NCI-H1436 (cell line): ENCODE measurements at places on chromosomes 4 and X.

GRCh38 chr4:13918110-13918509 lies 290.6 kb upstream of the BOD1L1 start:
- DNase-seq: no peak

GRCh38 chr4:181766061-181766548 lies 477.1 kb upstream of the TENM3 start:
- DNase-seq: no peak

- DNase-seq: no peak
Measured at GRCh38 chrX:19628011-19628575, 112.8 kb upstream of the MAP3K15 start.

- no peak for DNase-seq
Measured at GRCh38 chrX:41518127-41518840, 71.1 kb downstream of the NYX start.

DNA sequence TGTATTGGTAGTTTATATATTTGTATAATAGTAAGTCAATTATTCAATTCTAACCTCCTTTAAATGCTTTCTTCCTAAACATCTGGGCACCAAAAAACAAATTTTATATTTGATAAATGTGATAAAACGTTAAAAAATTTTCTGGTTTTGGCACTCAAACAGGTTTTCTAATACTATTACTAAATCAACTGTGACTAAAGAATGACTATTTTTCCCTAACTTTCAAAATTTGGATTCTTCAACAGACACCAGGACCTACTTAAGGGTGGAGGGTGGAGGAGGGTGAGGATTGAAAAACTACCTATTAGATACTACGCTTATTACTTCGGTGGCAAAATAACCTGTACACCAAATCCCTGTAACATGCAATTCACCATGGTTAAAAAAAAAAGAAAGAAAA lies 555.5 kb downstream of the IL15 start:
- no peak for DNase-seq

- DNase-seq: no peak
Measured at GRCh38 chr4:11182586-11183355, 245.9 kb downstream of the HS3ST1 start.

GRCh38 chr4:2104556-2105345 lies 45.6 kb downstream of the NAT8L start:
- no peak for DNase-seq

GRCh38 chrX:119236623-119237561 lies 807 bp downstream of the PGRMC1 start:
- DNase-seq: peak; percentile 6

GRCh38 chr4:123113155-123113554 lies 190.8 kb upstream of the NUDT6 start:
- no peak for DNase-seq

DNA sequence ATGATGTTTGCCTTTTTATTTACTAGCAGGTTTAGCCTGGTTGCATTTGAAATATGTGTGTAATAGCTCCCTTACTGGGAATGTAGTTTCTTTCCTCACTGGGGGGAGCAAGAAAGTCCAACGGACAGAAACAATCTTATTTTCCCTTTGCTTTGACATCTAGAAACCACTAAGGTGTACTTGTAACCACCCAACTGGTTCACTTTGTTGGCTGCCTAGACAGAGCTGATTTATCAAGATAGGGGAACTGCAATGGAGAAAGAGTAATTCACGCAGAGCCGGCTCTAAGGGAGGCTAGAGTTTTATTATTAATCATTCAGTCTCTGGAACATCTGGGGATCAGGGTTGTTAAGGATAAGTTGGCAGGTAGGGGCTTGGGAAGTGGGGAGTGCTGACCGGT lies 30.3 kb downstream of the XG start:
- DNase-seq: no peak

- DNase-seq: no peak
Measured at GRCh38 chr4:6298852-6299251, 29.2 kb downstream of the WFS1 start.

DNA sequence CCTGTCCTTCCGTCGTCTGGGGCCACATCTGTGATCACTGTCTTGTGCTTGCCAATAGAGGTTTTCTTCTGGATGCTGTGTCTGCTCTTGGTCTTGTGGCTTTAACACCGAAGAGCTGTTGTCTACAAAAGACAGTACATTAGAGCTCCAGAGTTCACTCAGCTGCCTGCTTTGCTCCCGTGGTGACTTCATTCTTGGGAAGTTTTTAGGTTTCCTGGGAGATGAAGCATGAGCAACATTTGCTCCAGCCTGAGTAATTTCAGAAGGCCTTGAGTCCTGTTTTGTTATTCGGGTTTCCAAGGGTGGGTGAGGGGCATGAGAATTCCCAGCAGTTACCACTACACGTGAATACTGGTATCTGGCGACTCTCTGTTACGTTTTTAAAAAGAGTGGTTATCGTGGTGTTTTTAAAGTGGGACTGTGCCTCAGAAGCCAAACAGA lies 189.2 kb downstream of the SHROOM3 start:
- no peak for DNase-seq

- DNase-seq: no peak
Measured at GRCh38 chr4:117588771-117589170, 445.5 kb upstream of the NDST3 start.

DNA sequence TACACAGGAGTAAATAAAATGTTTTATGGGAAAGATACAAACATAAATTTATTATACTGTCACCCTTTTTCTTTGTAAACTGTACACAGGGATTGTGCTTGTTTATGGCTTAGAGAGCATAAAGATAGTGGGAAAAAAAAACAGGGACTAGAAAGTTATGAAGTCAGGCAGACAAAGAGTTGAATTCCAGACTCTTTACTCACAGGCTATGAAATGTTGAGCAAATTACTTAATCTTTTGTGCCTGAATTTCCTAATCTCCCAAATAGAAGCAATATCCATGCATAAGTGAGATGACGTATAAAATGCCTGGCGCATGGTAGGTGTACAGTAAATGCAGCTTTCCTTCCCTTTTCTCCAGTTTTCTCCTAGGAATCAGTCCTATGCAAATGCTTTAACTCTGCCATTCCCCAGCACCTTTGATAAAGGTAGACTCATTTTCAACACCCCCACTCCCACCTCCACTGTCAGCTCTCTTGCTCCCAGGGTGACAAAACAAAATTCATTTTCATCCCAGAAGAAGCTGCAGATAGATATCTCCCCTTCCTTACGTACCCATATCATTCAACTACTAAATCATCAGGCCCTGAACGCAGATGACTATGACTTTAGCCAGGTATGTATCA lies 44.5 kb upstream of the BTC start:
- DNase-seq: no peak

DNA sequence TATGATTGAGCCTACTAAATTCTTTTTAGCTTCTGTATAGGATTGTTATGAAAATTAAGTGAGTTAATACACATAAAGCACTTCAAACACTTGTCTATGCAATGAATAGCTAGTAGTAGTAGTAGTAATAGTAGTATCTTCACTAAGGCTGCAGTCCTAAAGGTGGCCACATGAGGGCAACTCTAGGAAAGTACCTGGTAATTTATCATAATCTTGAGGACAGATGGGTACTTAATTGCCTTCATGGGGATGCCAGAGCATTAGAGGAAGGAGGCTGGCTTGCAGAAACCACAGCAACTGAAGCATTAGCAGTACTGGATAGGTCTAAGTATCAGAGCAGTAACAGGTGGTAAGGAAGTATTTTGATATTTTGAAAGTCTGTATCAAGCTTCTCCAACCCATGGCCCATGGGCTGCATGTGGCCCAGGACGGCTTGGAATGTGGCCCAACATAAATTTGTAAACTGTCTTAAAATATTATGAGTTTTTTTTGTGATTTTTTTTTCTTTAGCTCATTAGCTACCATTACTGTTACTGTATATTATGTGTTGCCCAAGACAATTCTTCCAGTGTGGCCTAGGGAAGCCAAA lies 17.3 kb downstream of the NIPAL1 start:
- peak; percentile 26 for DNase-seq

- DNase-seq: no peak
Measured at GRCh38 chr4:37689353-37690095, 3.3 kb upstream of the RELL1 start.

- no peak for DNase-seq
Measured at GRCh38 chr4:128338634-128339355, 51.2 kb upstream of the PGRMC2 start.

- DNase-seq: no peak
Measured at GRCh38 chr4:2101346-2102044, 42.4 kb downstream of the NAT8L start.

GRCh38 chr4:92249541-92249940 lies 54.2 kb upstream of the GRID2 start:
- no peak for DNase-seq

DNA sequence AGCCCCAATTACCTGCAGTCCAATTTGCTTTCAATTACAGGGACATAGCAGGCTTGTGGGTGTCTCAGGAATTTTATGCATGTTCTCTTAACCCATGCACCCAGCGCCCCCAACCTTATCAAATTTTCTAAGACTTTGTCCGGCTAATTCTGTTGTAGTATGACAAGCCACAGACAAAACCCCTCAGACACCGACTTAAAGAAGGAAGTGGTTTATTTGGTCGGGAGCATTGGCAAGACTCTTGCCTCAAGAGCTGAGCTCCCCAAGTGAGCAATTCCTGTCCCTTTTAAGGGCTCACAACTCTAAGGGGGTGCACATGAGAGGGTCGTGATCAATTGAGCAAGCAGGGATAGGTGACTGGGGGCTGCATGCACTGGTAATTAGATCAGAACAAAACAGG lies 28.7 kb upstream of the IL9R start:
- DNase-seq: no peak

- DNase-seq: no peak
Measured at GRCh38 chr4:44313702-44314101, 134.9 kb downstream of the KCTD8 start.

DNA sequence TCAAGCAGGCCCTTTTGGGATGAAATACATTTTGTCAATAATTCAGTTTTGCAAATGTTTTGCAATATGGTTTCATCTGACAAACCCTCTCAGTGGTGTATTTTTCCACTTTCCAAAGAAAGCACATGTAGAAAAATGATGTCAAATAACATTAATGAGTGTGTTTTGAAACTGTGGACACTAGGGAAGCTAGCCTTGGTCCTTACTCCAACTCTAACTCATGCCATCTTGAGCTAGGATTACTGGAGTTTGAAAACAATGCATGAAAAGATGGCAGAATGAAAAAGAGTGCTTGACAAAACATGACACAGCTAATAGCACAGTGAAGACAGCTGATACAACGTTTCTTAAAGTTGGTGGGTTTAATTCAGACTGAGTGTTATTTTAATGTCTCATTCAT lies 41.4 kb downstream of the HAND2 start:
- no peak for DNase-seq

GRCh38 chr4:79823148-79823763 lies 249.8 kb downstream of the ANTXR2 start:
- no peak for DNase-seq

- no peak for DNase-seq
Measured at GRCh38 chrX:2691543-2692220, 587 bp downstream of the CD99 start.

GRCh38 chrX:52261463-52262194 lies 76.9 kb downstream of the MAGED4 start:
- DNase-seq: peak; percentile 91

- DNase-seq: no peak
Measured at GRCh38 chrX:13158911-13159310, 114.5 kb upstream of the FAM9C start.

DNA sequence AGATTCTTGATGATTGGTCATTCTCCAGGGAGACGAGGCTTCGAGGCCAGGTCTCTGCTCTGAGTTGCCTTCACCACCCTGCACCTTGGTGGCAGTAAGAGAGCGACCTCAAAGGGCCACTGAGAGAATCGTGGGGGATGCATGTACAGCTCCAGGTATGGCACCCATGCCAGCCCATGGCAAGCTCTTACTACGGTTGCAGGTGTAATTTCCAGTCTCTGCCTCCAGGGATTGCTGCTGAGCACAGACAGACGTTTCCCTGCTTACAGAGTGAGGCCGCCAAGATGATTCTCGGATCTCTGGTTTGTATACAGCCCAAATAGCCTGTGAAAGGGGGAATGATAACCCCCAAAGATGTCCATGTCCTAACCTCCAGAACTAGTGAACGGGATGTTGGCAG lies 16.3 kb upstream of the DRD5 start:
- no peak for DNase-seq

- no peak for DNase-seq
Measured at GRCh38 chr4:147643616-147644015, 26.4 kb downstream of the TMEM184C start.

- DNase-seq: no peak
Measured at GRCh38 chrX:38276089-38276488, 51.2 kb downstream of the RPGR start.

DNA sequence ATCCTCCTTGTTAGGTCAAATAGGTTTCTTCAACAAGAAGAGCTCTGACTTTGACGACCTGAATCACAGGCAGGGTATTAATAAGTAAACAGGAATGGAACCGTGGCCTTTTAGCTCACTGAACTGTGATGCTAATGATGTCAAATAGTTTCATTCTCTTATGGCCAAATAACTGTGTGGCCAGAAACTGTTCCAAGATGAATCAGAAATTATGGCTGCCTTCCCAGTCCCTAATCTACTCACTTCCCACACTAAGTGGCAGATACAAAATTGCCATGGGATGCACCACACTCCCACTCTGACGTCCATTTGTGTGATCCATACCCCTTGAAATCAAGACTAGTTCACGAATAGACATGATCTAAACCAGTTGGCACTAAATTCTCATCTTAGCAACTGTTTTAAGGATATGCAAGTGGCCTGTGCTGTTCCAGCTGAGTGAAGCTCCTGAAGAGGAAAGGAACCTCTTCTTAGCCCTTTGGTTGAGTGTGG lies 455.4 kb downstream of the IL15 start:
- no peak for DNase-seq

- DNase-seq: no peak
Measured at GRCh38 chrX:136395271-136395670, 92.5 kb upstream of the BRS3 start.

DNA sequence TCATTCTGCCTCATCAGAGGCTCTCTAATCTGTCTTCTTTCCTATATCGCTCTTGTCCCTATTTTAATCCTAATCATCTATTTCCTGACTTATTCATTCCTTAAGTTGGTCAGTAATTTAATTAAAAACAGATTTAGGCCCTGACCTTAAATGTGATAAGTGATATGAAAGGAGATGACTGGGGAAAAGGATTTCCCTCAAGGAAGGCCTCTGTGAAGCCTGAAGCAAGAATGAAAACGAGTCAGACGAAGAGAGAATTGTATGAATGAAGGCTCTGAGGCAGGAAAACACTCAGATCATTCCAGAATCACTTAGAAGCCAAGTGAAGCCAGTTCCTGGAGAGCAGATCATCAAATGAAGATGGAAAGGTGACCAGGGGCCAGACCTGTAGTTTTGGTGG lies 22.1 kb downstream of the PKD2 start:
- no peak for DNase-seq

DNA sequence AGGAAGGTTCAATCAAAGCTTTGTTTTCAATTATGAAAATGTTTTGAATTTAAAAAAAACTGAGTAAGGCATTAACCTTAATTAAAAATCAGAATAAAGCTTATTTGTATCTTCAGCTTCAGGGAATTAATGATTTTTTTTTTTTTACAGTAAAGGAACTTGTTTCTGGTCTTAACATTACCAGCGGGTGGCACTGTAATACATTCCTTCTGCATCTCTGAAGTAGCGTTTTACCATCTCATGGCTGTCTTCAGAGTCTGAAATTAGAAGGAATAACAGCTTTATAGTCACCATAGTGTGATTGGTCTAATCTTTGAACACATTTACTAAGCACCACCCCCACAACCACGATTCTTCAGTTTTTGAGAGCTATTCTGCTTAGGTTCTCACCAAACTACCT lies 102.6 kb downstream of the IL1RAPL2 start:
- DNase-seq: no peak
